Stimulated activated CD4-positive, alpha-beta T cell treated with anti-CD3 and anti-CD28 coated beads, Interleukin-4, amount 100 ng/mL, for 48 hours (primary cell): ENCODE measurements at places on chromosomes 3 and 15.

GRCh38 chr15:57862761-57863160 lies 156.2 kb downstream of the POLR2M start:
- no peak for DNase-seq

GRCh38 chr15:88624971-88625490 lies 3.9 kb downstream of the AEN start:
- no peak for DNase-seq

DNA sequence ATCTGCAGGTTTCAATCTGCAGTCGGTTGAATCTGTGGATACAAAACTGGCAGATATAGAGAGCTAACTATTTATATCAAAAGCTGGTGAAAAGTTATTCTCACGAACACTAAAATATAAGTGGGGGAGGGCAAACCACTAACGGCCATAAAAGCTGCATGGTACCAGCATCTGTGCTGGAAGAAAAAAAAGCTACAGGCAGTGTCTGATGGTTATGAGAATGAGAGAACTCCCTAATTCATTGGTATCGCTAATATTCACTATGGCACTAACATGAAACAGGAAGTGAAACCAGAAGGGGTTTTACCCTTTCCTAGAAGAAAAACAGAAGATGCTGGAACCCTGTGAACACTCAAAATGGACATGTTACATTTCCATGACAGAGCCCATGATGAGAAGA lies 15.9 kb downstream of the CEP70 start:
- no peak for DNase-seq

DNA sequence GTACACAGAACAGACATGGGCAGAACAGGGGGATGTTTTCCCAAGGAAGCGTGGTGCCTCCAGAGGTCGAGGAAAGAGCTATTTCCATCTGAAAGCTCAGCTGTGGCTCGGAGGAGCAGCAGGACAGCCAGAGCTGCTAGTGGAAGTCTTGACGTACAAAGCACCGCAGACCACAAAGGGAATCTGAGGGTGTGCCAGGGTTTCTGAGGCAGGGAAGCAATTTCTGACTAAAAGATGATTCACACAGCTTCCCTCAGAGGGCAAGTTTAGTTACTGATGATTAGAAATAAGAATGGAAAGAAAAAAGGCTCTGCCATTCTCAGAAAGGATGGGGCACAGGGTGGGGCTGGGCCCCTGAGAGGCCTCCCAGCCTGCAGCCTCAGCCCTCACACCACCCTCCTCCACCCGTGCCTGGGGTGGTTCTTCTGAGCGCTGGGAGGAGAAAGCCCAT lies 45.8 kb upstream of the SEC13 start:
- peak; percentile 33 for DNase-seq

DNA sequence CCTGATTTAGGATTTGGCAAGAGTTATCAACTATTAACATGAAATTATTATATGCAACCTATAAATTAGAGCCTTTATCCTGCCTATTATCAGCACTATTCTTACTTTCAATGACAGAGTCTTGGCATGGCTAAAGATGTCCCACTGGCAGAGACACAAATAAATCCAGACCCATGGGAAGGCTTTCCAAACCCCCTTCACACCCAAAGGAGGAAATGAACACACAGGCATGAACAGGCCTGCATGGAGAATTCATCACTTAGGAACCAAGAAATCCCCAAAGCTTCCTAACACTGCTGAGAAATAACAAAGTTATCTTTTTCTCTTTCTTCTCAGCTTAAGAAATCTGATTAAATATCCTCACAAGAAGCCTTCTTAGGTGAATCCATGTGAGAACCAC lies 213.9 kb downstream of the OCA2 start:
- no peak for DNase-seq

DNA sequence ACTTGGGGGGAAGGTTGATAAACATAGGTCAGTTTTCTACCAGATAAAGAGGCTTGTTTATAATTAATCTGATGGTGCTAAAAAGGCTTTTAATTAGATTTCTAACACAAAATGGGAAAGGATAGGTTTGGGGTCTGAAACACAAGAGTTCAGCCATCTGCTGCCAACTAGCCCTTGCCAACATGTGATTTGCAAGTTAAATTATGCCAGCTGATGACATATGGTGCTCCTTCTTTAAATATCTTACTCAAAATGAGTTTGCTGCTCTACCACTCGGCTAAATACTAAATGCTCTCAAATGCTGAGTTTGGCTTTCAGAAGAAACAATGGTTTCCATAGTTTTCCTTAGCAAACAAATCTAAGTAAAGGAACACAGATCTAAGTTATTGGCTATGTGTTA lies 557.8 kb upstream of the CCDC54 start:
- DNase-seq: no peak

DNA sequence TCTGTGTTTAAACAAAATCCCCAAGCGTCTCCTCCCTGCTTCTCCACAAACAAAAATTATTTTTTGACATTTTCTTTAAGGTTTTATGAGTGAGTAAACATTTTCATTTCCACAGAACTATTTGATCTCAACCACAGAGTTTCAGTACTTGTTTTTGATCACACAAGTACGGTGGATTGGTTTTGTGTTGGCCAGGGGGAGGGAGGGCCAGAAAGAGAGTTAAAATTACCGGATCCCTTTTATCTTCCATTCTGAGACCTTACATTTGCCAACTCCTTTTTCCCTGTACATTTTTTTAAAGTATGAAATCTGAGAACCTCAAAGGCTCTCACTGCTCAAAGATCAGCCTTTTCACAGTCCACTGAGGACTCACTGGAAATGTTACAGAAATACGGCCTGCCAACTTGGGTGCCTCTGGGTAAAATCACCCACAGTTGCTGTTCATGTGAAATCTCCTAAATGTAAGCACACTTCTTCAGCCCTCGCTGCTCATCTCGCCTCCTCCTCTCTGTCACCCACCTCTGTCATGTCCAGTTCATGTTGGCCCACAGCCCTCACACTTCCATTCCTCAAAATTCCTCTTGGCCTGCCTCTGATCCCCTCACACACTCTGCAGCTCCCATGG lies 1.7 kb downstream of the HOMER2 start:
- no peak for DNase-seq

GRCh38 chr3:128970740-128971047 lies 23.2 kb downstream of the CFAP92 start:
- DNase-seq: no peak

- DNase-seq: no peak
Observed at GRCh38 chr15:89090791-89091626, 2.8 kb downstream of the ABHD2 start.

- DNase-seq: no peak
Observed at GRCh38 chr15:72979308-72979707, 73.0 kb upstream of the NEO1 start.

- DNase-seq: no peak
Observed at GRCh38 chr15:55267401-55268175, 22.0 kb downstream of the RAB27A start.

- no peak for DNase-seq
Observed at GRCh38 chr15:97078591-97078990, 748.1 kb downstream of the NR2F2 start.

DNA sequence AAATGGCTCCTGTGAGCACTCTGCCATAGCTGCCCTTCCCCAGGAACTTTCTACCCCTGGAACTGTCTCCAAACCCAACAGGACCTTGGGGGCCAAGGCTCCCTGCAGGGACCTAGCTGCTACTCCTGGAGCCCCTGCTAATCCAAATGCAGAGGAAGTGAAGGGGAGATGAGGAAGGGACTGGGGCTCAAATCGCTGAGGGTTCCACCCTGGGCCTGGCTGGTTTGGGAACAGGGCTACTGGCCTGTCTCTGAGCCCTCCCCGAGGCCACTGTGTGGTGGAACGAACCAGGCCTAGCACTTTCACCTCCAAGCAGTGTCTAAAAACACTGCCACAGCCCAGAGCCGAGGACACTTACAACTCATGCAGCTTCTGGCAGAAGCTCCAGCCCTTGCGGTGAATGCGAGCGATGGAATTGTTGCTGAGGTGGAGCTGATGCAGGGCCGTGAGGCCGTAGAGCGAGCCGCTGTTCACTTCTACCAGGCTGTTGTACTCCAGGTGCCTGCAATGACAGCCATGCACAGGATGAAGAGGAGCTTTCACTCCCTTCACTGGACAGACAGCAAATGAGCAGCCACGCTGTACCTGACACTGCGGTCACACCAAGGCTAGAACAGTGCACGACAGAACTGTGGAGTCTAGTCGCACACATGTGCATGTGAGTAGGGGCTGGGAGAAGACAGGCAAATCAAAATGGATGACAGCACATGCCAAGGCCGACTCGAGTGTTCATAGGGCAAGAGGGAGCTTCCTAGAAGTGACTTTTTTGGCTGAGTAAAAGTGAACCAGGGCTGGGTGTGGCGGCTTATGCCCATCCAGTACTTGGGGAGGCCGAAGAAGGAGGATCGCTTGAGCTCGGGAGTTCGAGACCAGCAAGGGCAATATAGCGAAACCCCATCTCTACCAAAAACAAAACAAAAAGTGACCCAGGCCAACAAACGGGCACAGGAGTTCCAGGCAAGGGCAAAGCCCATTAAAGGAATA lies 90.8 kb downstream of the LRIG1 start:
- DNase-seq: no peak

DNA sequence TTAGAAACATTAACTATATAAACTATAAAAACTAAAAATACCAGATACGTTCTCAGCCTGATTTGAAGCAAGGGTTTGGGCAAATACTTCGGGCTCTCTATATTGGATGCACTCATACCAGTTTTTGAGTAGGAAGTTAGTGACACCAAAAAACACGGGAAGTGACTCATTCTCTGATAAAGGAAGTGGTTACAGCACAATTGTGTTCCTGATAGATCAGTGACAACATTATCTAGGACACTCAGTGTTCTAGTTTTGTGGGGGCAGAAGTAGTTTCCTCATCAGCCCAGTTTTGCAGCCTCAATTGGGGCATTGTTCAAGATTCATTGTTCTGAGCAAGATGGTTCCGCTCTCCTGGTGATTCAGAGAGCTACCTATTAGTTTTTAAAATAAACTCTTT lies 469.6 kb upstream of the DPPA4 start:
- peak; percentile 1 for DNase-seq

DNA sequence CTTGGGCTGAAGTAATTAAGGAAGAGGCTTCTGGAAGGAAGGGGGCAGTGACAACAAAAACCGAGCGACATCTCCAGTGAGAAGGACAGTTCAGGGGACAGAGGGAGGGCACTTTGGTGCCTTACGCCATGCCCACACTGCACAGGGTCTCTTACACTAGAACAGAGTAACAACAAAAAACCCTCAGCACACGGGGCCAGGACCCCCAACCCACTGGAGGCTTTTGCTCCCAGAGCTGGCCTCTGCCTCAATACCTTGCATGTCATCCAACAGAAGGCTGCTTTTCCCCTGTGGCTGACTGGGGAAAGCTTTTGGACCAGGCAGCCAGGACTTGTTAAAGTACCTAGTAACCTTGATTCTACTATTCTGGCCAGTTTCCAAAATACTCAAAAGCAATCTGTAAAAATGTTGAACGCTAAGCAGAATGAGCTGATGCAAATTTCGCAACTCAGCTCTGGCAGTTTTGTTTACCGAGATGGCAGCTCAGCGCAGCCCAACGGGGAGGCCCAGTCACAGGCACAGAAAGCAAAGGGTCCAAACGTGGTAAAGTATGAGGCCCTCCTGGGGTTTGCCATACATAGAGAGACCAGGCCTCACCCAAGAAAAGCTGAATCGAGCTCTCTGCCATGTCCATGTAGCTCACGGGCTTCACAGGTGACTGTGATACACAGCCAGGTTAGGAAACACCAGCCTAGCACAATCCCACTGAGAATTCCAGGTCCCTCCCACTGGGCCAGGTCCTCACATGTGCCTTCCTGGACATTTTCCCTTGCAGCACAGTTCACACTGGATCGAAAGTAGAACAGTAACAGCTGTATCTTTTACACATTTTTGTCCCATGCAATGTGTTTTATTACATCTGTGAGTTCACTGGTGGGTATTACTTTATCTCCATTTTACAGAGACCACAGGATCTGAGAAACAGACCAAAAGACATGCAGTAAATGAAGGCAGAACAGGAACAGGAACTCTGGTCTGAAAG lies 6.0 kb downstream of the CHCHD4 start:
- DNase-seq: no peak

DNA sequence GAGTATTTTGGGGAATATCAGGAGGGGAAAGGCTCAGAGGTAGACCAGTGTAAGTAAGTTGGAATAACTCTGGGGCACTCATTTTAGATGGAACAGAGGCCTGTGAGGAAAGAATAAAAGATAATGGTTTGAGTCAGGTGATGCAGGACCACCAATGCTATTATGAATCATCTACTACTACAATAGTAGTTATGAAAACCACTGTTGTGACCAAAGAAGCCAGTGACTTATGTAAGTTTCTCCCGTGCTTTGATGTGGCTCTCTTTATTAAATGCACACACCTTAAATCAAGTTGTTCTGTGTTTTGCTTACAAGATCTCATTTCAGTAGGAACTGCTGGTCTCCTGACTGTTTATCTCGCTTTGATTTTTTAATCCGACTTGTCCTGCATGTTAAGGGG lies 13.1 kb upstream of the GUCA1C start:
- no peak for DNase-seq

DNA sequence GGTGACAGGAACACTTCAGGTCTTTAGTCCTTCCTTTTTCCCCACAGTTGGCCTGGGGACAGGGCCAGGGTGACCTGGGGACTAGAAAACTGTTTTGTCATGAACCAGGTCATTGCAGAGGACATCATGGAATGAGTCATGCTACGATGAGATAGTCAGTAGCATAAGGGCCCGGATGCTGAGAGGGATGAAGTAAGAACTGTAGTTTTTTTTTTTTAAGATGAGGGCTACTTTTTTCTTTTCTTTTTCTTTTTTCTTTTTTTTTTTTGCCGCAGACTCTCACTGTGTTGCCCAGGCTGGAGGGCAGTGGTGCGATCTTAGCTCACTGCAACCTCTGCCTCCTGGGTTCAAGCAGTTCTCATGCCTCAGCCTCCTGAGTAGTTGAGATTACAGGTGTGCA lies 8.0 kb downstream of the MAP2K5 start:
- no peak for DNase-seq

GRCh38 chr15:99669250-99669649 lies 64.0 kb downstream of the LYSMD4 start:
- DNase-seq: no peak

DNA sequence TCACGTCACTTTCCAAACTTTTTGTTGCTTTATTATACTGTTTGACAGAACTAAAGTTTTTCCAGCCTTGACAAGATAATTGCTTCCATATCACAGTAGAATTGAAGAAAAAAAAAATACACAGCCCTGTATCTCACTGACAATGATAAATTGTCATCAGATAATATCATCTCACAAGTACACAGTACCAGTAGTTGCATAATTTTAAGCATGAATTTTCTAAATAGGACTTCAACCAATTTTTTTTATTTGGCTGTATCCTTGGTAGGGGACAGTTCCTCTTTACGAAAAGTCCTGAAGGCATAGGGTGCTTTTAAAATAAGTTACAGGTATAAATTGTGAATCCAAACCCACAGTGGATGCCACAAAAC lies 230.7 kb downstream of the ATP8B4 start:
- DNase-seq: no peak

GRCh38 chr3:132713977-132714727 lies 8.1 kb downstream of the NPHP3 start:
- no peak for DNase-seq
